Fibroblast of skin of left biceps (primary cell): ENCODE measurements at places on chromosomes 3 and 15.

- no peak for DNase-seq
These were observed 9.0 kb upstream of the SMAD6 start for GRCh38 chr15:66692808-66693596.

- DNase-seq = no peak
These were observed 144.0 kb upstream of the MYRIP start for GRCh38 chr3:39665441-39665840.

GRCh38 chr3:101900316-101900715 is 51.0 kb downstream of the NFKBIZ start:
- DNase-seq = no peak

DNA sequence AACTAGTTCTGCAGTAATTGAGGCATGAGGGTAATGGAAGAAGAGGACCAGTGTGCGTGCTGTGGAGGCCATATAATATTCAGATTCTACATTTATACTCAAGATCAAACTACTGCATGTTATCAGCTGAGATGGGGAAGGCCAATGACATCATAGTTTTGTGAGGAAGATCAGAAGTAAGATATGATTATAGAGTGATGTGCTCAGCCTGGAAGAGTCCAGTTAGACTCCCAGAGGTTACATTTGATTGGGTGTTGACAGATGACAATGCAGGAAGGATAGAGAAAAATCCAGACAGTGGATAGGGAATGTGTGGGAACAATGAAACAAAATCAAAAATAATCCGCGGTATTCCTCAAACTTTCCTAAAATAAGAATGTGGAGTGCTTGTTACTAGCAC is 35.4 kb downstream of the GOLIM4 start:
- no peak for DNase-seq

DNA sequence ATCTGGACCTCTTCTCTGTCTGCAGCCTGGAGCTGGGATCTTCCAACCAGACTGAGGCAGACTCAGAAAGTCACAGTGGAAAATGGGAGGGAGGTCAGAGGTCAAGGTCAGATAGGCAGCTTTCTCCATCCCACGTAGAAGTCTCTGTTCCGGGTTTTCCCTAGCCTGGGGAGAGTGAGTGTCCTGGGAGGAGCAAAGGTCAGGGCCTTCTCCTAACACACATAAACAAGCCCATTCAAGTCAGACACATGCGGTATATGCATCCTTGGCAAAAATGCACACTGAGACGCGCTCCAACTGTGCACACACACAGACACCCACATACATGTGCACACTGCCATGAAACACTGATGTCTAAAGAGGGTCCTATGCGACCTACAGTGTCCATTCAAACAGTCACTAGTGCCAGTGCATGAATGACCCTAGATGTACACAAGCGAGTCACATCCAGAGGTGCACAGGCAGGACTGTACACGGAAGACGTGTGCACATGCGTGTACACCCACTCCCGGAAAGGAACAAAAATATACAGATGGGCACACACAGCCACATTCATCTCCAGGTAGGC is 681 bp downstream of the TWF2 start:
- DNase-seq = no peak

- no peak for DNase-seq
These were observed 51.9 kb upstream of the PFN2 start for GRCh38 chr3:150022381-150023238.

DNA sequence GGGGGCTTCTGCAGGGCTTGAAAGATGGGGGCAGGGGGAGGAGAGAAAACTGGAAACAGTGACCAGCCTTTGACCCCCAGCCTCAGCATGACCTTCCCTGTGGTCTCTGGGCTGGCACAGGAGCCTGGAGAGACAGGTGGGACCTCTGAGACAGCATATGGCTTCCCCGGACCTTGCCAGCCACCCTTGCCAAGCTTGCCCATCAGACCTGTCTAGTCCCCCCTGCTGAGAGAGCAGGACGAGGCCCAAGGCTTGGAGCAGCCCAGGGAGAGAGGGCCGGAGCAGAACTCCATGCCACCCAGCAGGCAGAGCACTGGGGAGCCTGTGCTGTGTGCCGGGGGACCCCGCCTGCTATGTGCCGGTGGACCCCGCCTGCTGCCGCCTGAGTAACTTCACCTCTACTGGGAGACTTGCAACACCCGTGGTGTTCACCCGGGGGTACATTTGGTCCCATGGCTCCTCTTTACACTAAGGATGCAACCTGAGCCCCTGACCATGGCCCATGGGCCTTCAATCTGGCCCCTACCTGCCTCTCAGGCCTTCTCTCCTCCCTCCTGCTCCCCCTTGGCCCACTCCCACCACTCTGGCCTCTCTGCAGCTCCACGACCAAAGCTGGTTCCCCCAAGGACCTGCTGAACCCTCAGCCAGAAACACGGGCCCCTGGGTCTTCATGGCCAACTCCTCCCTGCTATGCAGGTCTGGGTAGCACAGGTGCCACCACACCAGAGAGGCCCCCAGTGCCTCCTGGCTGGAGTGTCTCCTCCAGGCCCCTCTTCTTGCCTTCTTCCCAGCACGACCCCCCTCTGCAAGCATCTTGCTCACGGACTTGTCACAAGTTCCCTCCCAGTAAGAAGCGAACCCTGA is 21.1 kb upstream of the SLC41A3 start:
- no peak for DNase-seq

DNA sequence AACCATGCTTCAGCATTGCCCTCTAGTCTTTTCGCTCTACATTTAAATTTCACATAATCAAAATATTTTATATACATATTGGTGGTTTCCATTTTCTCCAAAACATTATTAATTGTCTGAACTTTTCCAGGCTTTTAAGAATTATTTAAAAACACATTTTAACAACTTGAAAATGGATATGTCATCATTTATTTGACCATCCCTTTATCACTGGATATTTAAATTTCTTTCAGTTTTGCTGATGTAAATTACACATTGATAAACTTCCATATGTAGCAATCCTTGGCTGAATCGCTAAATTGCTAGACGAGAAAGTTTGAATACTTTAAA is 146.0 kb downstream of the ATP10A start:
- DNase-seq = no peak

DNA sequence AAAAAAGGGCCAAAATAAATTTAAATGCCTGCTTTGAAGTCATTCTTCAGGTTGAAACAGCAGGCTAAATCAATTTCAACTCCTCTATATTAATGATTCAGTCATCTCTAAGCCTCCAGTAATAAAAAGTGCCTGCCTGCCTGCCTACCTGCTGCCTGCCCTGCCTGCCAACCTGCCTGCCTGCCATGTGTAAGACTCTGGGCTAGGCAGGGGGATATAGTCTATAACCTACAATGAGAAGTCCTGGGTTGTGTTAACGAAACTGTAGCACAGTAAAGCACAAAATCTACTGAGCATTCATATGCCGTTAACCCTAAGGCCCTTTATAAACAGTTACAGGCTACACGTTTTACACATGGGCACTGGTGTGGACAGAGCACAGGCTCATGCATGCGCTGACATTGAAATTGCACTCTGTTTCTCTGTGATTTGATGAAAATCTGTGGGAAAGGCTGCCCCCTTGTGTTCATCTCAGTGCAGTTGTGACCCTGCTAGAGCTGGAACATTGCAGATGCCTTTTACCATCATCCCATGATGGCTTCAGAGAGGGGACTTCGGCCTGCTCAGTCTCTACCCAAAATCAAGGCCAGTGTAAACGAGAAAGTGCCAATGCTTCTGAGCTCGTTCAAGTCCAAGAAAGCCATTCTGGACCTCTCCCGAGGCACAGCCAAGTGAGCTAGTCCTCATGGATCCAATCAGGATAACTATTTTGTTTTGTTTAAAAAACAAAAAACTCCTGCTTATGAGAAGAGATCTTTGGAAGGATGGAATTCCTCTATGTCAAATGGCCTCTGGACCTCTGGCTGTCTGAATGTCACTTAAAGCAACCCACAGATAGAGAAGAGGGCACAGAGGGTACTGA is 64.6 kb downstream of the EFL1 start:
- DNase-seq = peak; percentile 47

DNA sequence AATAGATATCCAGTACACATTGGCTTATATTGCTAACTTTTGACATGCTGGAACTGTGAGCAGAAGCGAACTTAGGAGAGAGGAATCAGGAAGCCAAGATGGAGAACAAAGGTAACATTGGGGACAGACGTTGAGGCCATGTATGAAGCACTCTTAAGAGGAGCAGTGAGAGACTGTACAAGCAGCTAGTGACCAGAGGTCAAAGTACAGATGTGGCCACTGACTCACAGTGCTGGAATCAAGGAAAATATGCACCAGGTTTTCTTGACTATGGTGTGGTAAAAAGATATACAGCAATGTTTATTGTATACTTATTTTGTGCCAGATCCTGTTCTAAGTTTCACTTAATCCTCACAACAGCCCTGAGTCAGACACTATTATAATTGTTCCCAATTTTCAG is 2.0 kb upstream of the IL20RB start:
- DNase-seq = no peak

GRCh38 chr15:78650022-78650421 is 9.0 kb upstream of the CHRNB4 start:
- DNase-seq = no peak

DNA sequence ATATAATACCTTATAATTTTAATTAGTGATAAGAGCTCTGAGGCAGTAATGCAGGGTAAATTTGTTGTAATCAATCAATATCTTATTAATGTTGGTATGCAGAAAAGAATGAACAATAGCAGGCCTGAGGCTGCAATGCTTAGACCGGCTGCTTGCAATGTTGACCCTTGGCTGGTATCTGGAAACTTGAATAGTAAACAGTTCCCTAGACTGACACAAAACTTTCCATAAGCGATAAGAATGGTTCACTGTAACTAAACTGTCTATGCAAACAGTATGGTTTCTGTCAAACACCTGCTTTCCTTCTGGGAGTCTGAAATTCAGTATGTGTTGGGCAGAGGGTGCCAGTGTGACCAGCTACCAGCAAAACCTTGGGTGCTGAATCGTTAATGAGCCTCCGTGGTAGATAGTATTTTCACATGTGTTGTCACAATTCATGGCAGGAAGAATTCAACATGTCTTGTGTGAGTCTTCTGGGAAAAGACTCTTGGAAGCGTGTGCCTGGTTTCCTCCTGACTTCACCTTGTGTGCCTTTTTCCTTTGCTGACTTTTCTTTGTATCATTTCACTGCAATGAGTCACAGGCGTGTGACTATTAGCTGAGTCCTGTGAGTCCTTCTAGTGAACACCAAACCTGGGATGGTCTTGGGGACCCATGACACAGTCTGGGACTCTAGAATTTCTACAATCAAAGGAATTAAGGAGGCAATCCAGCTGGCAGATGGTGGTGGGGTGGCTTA is 30.7 kb upstream of the CLRN1 start:
- no peak for DNase-seq

DNA sequence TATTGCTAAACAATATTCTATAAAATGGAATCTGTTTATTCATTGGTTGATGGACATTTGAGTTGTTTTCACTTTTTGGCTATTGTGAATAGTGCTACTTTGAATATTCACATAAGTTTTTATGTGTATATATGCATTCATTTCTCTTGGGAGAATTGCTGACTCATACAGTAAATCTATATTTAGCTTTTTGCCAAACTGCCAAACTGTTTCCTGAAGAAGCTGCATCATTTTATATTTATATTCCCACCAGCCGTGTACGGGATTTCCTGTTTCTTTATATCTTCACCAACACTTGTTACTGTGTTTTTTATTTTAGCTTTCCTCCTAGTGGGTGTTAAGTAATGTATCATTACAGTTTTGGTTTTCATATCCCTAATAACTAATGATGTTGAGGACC is 12.5 kb upstream of the TCAIM start:
- DNase-seq = no peak

- DNase-seq = no peak
These were observed 130.8 kb downstream of the HCN4 start for GRCh38 chr15:73237910-73238309.

GRCh38 chr3:140470211-140470610 is 207.7 kb upstream of the TRIM42 start:
- no peak for DNase-seq

- DNase-seq = no peak
These were observed 11.3 kb upstream of the TMEM115 start for GRCh38 chr3:50370594-50370993.

- peak; percentile 77 for DNase-seq
These were observed 125.7 kb downstream of the EEFSEC start for GRCh38 chr3:128278761-128279600.

- no peak for DNase-seq
These were observed 126.9 kb upstream of the MEF2A start for GRCh38 chr15:99438691-99439523.

GRCh38 chr3:185397676-185398075 is 34.7 kb downstream of the MAP3K13 start:
- DNase-seq = no peak

DNA sequence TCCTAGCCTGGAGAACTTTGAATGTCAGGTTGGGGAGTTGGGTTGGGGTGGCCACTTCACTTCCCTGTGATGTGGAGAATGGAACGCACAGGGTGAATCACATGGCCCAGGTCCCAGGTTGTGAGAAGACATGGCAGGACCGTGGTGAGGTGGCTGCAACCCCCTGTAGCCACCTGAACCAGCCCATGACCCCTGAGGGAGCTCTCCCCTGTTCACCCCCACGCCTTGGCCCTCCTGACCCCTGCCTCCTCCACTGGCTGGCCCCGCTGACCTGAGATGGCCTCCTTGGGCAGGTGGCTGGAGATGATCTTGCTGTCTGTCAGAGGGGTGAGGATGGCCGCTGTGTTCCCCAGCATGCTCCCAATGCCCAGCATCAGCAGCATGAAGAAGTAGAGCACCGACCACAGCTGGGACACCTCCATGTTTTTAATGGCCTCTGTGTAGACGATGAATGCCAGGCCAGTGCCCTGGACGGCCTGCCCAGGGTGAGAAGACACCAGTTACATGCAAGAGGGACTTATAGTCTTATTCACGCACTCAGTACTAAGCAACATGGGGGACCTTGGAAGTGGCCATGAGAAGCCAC is 31.0 kb downstream of the SLC6A20 start:
- DNase-seq = no peak

DNA sequence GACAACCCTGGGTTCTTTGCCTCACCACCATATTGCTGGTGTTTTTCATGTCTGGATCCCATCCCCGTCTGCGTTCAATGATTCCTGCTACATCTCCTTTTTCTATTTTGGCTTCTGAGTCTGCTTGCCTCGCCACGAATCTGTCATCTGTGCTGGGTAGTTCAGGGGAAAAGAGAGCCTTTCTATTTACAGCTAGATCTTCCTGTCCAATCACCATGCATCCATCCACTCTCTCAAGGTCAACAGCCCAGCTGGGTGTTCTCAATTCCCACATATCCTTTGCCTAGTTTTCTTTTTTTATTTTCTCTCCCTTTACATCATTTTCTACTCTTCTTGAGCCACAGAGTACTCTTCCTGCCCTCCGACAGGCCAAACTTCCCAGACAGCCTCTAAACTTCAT is 104.8 kb upstream of the RAD18 start:
- DNase-seq = no peak

- no peak for DNase-seq
These were observed 66.0 kb downstream of the MESD start for GRCh38 chr15:80923668-80924067.
